ENCODE measurements at places on chromosomes 1 and 21.

GRCh38 chr1:197439708-197440280 lies 171.7 kb downstream of the CRB1 start:
- no peak for DNase-seq

GRCh38 chr1:179803918-179804317 lies 60.8 kb downstream of the FAM163A start:
- DNase-seq, result no peak

DNA sequence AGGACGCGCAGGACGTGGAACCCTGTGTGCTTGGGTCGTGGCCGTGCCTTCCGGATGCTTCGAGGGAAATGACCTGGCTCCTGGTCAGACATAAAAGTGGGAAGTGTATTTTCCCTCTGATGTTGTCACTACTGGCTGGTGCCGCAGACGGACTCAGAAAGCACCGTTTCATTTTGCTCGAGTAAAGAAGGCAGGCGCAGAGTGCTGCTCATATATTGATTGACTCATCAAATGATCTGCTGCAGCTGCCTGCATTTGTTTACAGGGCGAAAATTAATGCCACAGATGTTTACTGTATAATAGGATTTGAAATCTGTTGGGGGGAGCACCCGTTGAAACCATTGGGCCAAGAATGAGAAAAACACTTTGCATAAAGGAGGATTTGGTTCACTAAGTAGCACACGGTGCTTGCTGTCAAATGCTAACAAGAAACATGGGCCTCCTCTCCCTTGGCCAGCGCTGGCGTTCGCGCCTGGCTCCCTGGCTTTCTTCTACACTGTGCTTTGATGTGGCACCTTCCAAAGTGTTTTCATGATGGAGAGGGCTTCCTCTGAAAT lies 365.5 kb downstream of the CAMTA1 start:
- no peak for DNase-seq

DNA sequence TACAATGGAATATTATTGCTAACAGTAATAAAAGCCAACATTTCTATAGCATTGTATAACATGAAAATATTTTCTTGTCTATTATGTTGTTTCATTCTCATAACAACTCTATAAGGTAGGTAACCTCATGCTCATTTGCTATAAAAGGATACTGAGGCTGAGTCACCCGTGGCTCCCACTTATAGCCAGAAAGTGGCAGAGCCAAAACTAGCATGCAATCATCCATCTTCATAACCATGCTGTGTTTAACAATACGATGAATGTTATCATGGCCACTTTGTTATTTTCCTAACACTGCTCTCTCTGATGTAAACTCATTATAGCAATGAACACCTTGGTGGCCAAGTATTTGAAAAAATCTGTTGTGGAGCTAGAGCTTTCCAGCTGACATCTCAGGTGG lies 80.8 kb upstream of the JUN start:
- no peak for DNase-seq

DNA sequence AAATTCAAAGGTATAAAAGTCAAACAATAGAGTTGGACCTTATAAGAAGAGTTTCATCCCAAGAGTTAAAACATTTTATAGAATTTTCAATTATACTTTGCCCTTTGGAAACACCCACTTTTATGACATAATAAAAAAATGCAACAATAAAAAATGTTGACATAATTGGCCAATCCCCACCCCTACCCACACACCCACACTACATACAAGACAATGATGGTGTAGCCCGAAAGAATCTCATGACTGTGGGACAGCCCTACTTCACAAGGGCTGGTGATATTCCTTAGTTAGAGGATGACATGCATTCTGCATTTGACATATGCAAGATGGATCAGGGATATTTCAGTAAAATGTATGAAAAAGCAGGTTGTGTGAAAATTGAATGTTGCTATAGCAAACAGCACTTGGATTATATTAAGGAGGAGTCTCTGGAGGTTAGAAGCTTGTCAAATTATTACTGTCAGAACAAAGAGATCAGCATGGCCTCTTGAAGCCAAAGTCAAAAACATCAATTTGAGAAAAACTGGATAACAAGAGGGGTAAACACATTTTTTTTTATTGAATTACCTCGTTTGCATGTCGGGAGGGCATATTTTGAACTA lies 133.0 kb upstream of the SAMSN1 start:
- no peak for DNase-seq

- DNase-seq, result no peak
These were observed 23.2 kb downstream of the SLC44A5 start for GRCh38 chr1:75587692-75588091.

DNA sequence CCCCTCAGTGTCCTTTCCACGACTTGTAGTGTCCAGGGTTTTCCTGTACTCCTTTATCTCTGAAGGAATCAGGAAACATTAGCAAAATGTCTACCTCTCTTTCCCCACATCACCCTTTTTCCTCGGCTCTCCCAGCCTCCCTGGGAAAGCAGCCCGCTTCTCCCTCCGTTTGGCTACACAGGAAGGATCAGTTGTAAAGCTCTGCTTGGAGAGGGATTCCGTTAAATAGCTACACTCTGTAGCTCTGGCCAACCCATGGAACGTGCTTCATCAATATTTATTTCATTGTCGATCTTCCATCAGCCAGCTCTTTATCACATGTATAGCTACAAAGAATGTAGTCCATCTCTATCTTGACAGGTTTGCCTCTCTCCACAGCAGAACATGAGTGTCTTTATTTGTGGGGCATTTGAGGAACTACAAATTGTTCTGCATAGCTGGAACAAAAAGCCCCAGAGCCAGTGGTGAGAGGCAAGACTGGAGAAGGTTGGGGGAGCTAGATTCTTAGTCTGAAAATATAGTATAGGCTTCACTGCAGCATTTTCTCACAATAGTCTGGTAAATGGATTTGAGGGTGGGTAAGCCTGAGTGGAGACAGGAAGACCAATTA lies 191.8 kb downstream of the SLC35F3 start:
- no peak for DNase-seq

- DNase-seq, result no peak
These were observed 196.7 kb downstream of the LRRC40 start for GRCh38 chr1:70008660-70009059.

GRCh38 chr1:207849646-207850045 lies 61.3 kb downstream of the CD34 start:
- no peak for DNase-seq

DNA sequence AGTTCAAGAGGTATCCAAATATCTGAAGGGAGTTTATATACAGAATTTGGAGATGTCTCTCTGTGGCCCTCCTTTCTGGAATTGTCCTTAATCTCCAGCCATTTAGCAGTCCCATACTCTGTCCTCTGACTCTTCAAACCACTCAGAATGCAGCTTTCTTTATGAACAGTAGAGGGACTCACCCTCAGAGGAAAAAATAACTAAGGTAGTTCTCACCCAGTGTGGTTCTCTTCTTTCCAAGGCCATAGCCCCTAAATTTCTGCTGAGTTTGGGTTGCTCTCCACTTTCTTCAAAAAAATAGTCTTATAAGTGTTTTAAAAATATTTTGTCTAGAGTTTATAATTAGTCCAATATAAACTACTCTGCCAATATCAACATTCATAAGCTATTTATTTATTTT lies 369.7 kb downstream of the MATN1 start:
- no peak for DNase-seq

GRCh38 chr1:76269155-76269554 lies 194.6 kb downstream of the ST6GALNAC3 start:
- DNase-seq, result no peak

GRCh38 chr21:45550522-45551210 lies 8.4 kb upstream of the SLC19A1 start:
- no peak for DNase-seq

GRCh38 chr1:167764458-167765330 lies 42.9 kb downstream of the MPZL1 start:
- DNase-seq, result no peak

DNA sequence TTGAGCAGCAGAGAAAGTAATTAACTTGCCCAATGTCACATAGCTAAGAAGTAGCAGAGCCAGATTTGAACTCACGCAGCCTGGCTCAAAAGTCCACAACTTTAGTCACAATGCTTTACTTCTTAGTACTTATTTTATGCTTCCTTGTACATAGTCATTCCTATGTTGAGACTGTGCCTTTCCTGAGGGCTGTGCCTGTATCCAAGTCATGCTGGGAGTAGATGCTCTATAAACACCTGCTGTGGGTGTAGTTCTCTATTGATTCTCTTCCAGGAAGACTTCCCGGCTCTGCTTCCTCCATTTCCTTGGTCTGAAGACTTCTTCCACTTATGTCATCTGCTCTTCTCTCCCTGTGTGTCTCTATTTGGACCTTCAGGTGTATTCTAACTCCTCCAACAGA lies 16.6 kb downstream of the IQGAP3 start:
- no peak for DNase-seq

DNA sequence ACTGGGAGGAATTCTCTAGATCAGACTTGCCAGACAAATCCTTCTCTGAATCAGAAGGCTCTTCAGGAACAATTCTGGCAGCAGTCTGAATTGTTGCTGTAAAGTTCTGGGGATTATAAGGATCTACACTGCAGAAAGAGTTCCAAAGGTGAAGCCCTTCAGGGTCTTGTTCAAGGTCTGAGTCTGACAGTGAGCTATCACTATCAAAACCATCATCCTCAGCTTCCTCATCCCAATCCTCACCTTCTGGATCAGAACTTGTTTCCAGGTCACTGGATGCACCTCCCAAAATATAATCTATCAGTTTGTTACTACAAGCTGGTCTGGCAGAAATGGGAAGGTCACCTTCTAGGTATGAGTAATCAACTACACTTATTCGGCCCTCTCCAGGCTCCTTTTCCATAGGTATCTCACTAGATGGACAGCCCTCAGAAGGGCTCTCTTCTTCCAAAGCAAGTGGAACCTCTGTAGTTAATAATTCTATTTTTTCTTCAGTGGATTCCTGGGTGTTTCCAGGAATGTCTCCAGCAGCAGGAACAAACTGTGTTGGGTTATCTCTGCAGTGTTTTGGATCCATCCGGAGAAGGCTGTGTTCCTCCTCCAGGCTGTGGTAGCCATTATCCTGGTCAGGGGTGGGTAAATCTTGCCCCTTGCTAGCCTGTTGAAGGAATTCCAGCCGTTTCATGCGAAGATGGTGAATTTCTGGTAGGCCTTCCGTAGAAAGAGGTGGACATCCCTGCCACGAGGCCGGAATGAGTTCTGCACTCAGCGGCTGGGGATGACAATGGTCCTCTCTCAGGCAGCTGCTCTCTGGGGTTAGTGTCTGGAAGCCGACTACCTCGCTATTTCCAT lies 1.6 kb downstream of the PPP1R15B start:
- DNase-seq, result no peak
